Muscle of leg (tissue), 16 donors: ENCODE measurements at places on chromosomes 7 and 10. TPM values are rescaled to one million over a fixed set of nuclear protein-coding genes. Genes with fewer than 3 reads are reported as not detected.

DNA sequence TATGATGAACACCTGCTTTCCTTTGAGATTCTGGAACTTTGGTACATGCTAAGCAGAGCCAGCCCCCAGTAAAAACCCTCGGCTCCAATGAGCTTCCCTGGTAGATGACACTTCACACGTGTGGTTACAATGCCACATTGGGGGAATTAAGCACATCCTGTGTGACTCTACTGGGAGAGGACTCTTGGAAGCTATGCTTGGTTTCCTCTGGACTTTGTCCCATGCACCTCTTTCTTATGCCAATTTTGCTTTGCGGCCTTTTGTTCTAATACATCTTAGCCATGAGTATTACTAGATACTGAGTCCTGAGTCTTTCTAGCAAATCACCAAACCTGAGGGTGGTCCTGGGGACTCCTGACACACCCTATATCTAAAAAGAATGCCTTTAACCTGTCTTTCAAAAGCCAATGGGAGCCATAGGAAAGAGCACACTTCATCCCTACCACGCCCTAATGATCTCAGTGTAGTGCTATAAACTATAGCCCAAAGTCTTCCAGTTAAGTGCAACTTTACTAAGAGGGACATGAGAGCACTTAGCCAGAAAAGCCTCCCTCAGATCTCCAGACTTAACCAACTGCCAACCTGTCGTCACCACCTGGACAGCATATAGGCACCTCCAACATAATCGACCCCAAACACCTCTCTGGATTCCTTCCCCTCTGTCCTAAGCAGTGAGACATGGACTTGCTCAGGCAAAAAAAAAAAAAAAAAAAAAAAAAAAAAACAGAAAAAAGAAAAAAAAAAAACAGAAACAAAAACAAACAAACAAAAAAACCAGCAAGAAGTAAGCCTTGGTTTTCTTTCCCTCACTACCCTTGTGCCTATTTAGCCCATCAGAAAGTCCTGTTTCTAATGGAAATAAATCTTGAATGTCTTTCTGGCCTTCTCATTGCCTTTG is 37.4 kb downstream of the CCDC6 start:
- H3K4me3 ChIP-seq: no peak overlapping the region
- H3K27ac ChIP-seq: no peak overlapping the region
- no peak for DNase-seq
- H3K36me3 ChIP-seq: no peaks in the 10 kb centered on the region

DNA sequence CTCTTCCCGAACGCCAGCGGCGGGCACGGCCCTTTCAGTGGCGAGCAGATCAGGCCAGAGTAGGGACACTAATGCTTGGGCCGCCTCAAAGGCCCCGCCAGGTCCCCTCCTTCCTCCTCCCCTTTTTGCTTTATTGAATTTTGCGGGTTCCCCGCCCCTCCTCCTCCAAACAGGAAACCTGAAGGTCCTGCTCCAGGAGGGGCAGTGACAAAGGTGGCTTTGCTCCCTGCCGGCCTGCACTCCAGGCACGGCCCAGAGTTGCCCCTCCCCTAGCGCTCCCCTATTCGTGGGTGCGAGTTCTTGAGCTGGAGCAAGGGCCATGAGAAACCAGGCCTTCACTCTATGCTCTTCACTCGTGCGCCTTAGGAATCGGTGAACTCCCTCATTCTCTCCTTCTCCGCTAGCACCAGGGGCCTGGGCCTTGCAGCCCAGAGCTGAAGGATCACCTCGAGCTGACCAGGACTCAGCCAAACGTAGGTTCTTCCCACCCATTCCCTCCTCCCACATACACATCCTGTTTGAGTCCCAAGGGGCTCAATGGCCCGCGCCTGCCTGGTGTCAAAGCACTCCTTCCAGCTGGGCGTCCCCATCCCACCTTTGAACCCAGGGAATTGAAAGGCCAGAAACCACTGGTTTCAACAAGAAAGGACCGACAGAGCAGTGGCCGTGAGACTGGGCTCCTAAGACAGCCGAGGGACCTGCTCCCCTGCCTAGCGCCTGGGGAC is 619 bp upstream of the HOXA6 start:
- peak overlapping the region; percentile 94 for H3K27ac ChIP-seq
- H3K4me1 ChIP-seq: peaks cover 84% of the 10 kb centered on the region

DNA sequence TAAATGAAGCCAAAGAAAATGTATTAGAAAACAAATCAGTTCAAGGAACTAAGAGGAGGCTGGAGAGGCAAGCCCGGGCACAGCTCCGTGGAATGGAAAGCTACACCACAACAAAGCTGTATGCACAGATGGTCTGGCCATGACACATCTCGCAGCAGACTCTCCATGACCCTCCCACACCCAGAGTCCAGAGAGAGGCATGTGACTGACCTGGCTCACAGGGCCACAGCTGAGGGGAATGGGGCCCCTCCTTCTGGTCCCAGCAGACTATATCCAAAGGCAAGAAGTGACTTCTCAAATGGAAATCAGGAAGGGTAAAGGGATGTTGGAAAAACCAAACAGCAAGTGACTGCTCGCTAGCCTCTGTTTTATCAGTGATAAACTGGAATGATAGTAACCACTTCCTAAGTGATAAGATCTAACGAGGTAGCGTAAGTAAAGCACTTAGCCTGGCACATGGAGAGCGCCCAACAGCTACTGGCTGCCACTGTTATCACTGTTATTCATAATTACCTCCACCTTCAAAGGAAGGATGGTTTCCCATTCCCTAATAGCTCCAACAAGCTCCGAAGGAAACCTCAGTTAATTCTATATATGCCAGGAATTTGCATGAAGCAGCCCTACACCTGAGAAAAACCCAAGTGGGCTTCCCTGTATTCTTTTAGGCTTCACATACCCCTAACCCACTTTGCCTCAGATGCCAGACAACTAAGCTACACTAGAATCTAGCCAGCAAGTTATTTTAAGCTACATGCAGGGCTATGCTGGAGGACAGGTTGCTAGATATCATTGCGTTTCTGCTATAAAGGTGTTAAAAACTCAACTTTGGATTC is 8.4 kb downstream of the OSBPL3 start:
- H3K4me3 ChIP-seq: no peak overlapping the region
- H3K27me3 ChIP-seq: no peaks in the 10 kb centered on the region
- H3K36me3 ChIP-seq: no peaks in the 10 kb centered on the region

GRCh38 chr10:75398692-75399460 is 2.7 kb downstream of the ZNF503 start:
- H3K4me1 ChIP-seq: peaks cover 37% of the 10 kb centered on the region
- H3K4me3 ChIP-seq: peak overlapping the region; percentile 87
- peaks cover 7% of the 10 kb centered on the region for H3K36me3 ChIP-seq
- peak; percentile 32 for DNase-seq

DNA sequence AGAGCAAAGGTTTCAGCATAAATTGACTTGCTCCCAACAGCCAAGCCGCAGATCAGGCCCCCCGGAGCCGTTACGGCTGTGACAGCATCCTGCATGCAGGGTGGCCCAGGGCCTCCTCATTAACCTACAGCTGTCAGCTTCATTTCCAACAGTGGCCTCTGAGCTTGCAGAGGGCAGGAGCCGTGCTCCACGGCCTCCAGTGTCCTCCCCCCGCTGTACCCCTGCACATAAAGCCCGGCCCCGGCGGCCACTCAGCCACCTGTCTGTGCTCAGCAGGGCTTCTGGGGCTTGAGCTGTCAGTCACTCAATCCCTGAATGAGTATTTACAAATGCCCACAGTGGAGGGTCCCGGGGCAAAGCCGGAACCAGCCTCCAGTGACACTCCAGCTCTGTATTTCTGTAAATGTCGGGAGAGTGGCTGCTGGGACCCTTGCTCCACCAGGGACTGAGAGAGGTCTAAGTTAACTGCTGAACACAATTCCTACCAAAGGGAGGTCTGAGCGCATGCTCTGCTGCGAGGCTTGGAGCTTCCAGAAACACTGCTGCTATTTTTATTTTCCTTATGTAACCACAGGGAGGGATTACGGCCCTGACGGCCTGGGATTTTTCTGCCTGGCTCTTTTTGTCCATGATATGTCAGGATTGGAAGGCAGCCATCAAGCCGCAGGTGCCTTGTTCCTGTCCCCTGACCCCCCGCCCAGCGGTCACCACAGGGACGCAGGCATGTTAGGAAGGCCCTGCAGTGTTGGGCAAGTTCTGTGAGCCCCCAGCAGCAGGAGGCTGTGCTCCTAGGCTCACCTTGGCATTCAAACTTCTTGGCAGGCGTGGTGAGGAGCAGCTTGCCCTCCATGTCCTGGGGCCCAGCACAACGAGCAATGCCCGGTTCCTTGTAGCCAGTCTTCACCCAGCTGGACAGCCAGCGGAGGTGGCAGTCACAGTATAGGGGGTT is 165.0 kb downstream of the SLIT1 start:
- H3K36me3 ChIP-seq: no peaks in the 10 kb centered on the region
- H3K4me1 ChIP-seq: peaks cover 30% of the 10 kb centered on the region
- H3K27me3 ChIP-seq: no peaks in the 10 kb centered on the region
- peak overlapping the region; percentile 94 for H3K27ac ChIP-seq
- no peak overlapping the region for H3K4me3 ChIP-seq
- DNase-seq: peak; percentile 85

GRCh38 chr10:18647945-18648344 is 3.4 kb downstream of the NSUN6 start:
- H3K4me1 ChIP-seq: peaks cover 3% of the 10 kb centered on the region
- H3K36me3 ChIP-seq: no peaks in the 10 kb centered on the region
- H3K27me3 ChIP-seq: no peaks in the 10 kb centered on the region
- no peak for DNase-seq
- H3K4me3 ChIP-seq: no peak overlapping the region

CHST15 gene
- 14.8 TPM for total RNA-seq

CHN2 gene
- 10.2 TPM for total RNA-seq

TCAF2 gene
- total RNA-seq: 9.4 TPM

NRAP gene
- total RNA-seq: 14.6 TPM
